CD4-positive, alpha-beta T cell (primary cell): ENCODE measurements at places on chromosomes 6 and 20. TPM values are rescaled to one million over a fixed set of nuclear protein-coding genes. Genes with fewer than 3 reads are reported as not detected.

- no peaks in the 10 kb centered on the region for H3K36me3 ChIP-seq
- no peaks in the 10 kb centered on the region for H3K4me1 ChIP-seq
Measured at GRCh38 chr6:168384045-168385036, 56.6 kb upstream of the SMOC2 start.

Gene FOXC1
- total RNA-seq, result not detected

Gene LY6G6D
- not detected for total RNA-seq

Gene OLIG3
- not detected for total RNA-seq

DNA sequence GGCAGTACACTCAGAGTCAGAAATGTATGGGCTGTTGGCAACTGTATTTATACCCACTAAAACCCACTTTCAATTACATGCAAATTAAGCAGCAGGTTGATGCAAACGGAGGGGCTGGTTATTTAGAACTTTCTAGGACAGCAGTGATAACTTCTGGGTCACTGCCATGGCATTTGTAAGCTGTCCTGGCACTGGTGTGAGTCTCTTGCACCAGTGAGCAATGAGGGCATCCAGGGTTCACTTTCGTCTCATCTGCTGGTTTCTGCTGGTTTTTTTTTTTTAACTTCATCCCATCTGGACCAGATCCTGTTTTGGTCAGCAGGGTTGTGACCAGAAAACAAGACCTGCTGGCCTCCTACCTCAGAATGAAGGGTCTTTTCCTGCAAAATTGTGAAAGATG is 49.2 kb downstream of the CDH26 start:
- H3K4me3 ChIP-seq, result no peak overlapping the region
- H3K27ac ChIP-seq, result no peak overlapping the region
- H3K4me1 ChIP-seq, result peaks cover 16% of the 10 kb centered on the region

DNA sequence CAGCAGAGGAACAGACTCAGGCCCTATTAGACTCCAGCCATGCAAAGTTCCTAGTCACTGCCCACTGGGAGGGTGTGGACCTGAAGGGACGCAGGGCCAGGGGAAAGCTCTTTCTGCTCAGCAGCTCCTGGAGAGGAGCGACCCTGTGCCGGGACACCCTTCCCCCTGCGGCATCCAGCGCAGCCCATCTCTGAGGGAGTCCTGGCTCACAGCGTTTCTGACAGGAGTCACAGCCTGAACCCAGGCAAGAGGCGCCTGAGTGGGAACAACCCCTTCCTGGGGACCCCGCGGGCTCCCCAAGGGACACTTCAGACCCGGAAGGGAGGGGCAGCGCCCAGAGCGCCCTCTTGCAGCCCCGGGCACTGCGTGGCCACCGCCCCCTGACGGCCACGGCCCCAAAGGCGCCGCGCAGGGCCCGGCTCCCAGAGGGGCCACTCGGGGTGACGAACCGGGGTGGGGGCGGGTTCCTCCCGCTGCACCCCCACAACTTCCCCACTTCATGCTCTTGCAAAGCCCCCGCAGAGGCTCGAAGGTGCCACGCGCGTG is 862 bp downstream of the UCKL1 start:
- DNase-seq, result no peak
- H3K4me1 ChIP-seq, result peaks cover 59% of the 10 kb centered on the region
- H3K36me3 ChIP-seq, result peaks cover 10% of the 10 kb centered on the region

Gene ADGB
- total RNA-seq, result not detected

Gene TRDN
- total RNA-seq, result not detected

Gene SLC17A9
- total RNA-seq, result 3.5 TPM

Gene DACT2
- total RNA-seq, result not detected

Gene DLL1
- total RNA-seq, result 7.2 TPM

DNA sequence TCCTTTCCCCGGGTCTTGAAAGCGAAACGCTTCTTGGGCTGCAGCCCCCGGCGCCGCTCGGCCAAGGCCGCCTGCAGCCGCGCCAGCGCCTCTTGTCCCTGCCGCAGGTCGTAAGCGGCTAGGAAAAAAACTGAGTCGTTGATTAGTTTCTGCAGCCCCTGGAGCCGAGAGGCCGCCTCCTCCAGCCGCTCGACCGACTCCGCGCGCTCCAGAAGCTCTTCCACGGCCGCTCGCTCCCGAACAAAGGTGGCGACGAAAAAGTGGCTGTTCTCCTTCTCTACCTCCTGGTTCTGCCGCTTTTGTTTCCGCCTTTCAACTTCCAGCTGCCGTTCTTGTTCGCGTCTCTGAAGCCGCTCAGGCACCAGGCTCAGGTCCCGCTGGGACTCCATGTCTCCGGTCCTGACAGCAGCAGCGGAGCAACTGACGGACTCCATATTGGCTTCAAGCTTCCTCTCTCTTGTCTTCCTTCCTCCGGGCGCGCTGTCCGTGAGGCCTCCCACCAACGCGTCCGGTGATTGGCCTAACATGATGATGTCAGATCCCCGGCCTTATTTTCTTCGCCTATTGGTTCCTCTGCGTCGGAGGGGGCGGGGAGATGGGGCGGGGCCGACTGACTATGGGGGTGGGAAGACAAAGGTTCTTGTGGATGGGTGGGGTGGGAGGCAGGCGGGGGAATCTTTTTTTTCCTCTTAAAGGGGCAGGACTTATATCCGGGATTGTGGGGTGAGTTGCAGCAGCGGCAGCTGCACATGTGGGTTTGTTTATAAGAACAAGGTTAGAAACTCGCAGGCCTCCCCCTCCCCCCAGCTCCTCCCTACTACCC is at the start of gene TBCC:
Gene TBCC (minus strand): TSS at position 464 of the 823 bp plus-strand sequence. CDS start 30 bp downstream, at position 434.
- peak within 1 kb of the TSS; percentile 96 for H3K4me3 ChIP-seq
- H3K27ac ChIP-seq, result peak within 1 kb of the TSS; percentile 89
- H3K36me3 ChIP-seq, result peaks cover 3% of the 10 kb centered on the region
- no peaks in the 10 kb centered on the region for H3K27me3 ChIP-seq
- peak; percentile 97 for DNase-seq

- H3K36me3 ChIP-seq, result no peaks in the 10 kb centered on the region
- H3K4me3 ChIP-seq, result no peak overlapping the region
- DNase-seq, result no peak
- no peak overlapping the region for H3K27ac ChIP-seq
- H3K27me3 ChIP-seq, result no peaks in the 10 kb centered on the region
- H3K4me1 ChIP-seq, result no peaks in the 10 kb centered on the region
Measured at GRCh38 chr6:137744877-137745276, 122.2 kb upstream of the TNFAIP3 start.

Gene TAGAP
- 245 TPM for total RNA-seq

DNA sequence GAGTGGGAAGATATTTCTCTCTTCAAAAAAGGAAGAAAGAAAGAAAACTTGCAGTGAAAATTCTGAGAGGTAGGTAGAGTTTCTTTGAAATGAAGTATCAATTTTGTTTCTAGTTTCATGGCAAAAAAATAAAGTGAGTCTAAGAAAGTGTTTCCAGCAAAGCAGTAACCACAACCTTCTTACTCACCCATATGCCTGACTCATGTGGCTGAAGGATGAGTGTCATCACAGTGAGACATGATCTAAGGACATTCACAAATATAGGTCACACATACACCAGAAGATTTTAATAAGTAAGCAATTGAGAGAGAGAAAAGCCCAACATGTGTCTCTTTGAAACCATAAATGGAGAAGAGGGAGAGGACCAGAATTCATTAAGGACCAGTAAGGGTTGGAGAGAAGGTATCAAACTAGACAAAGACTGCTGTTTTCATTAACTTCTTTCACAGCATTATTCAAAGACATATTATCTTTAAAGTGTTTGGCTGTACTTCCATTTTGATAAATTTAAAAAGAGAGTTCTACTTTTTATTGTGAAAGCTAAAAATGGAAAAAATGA is 169.5 kb downstream of the FRK start:
- H3K4me1 ChIP-seq, result no peaks in the 10 kb centered on the region
- no peaks in the 10 kb centered on the region for H3K36me3 ChIP-seq
- H3K4me3 ChIP-seq, result no peak overlapping the region
- DNase-seq, result no peak
- no peak overlapping the region for H3K27ac ChIP-seq
- no peaks in the 10 kb centered on the region for H3K27me3 ChIP-seq

- peaks cover 83% of the 10 kb centered on the region for H3K36me3 ChIP-seq
- DNase-seq, result no peak
- no peaks in the 10 kb centered on the region for H3K27me3 ChIP-seq
- no peak overlapping the region for H3K4me3 ChIP-seq
- H3K27ac ChIP-seq, result no peak overlapping the region
Measured at GRCh38 chr6:4125500-4125899, 9.9 kb downstream of the ECI2 start.

DNA sequence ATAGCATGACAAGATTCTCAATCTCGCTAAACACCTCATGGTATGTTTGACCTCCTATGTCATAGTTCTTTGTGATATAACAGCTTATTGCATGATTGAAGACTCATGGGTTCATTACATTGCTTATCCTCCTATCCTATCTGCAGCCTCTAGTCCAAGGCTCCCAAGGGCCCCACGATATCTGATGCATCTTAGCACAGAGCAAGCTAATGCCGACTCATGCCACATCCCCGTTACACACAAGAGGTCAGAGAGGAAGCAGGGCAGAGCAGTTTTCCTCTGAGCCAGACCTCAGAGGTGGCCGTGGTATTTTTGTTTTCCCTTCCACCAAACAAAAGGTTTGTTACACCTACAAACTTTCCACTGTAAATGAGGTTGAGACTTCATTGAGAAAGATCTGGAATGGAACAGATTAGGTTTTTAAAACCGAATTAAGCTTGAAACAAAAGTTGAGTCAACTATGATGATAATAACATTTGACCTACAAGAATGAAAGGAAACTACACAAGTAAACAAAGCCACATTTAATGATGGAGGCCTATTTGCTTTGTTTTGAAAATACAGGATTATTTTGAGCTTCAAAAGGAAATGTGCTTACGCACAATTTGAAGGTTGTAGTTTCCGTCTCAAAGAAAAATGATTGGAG is 133.9 kb upstream of the MYLIP start:
- no peak overlapping the region for H3K27ac ChIP-seq
- no peaks in the 10 kb centered on the region for H3K36me3 ChIP-seq
- H3K4me3 ChIP-seq, result no peak overlapping the region

Gene SYTL3
- 42.7 TPM for total RNA-seq

DNA sequence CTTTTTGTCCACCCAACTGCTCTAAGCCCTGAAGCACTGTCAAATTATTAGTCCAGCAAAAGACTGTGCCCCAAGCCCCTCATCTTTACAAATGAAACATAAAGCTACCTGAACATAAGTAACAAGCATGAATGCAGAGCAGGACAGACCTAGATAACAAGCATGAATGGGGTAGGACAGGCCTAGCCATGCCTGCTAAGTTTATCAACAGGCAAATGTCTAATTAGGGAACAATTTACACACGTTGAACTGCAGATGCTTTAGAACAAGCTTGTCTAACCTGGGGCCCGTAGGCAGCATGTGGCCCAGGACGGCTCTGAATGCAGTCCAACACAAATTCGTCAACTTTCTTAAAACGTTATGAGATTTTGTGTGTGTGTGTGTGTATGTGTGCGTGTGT is 13.6 kb downstream of the FBXO30 start:
- H3K36me3 ChIP-seq, result peaks cover 19% of the 10 kb centered on the region
- no peaks in the 10 kb centered on the region for H3K4me1 ChIP-seq
- H3K27me3 ChIP-seq, result no peaks in the 10 kb centered on the region
- DNase-seq, result no peak

Gene CITED2
- total RNA-seq, result 181 TPM

Gene BAG2
- 5.4 TPM for total RNA-seq

Gene GLO1
- total RNA-seq, result 24.1 TPM

DNA sequence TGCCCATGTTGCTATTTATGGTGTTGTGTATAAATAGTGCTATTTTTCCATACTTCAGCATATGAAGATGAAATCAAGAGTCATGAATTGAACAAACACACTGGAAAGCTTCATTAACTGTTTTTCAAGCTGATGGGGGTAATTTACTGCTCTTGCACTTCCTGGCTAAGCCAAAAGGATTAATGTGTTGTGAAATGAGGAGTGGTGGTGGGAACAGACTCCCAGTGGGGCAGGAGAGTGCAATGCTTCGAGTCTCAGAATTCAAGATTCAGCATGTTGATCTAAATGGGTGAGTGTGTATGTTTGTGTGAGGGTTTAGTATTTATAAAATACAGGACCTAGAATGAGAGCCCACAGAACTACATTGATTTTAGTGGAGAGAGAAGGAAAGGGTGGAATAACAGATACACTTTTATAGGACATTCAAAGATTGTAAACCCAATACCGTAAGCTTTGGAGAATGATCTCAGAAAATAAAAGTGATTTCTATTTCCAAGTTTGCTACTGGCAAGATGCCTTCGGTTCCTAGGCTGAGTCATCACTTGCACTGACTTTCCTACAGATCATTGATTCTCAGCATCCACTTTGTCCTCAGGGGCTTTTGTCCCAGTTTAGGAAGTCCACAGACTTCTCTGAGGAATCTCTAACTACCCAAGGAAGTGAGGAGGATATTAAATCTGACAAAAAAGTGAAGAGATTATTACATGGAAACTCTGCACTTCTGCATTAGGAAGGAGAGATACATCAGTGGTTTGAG is 303.6 kb downstream of the TRDN start:
- DNase-seq, result no peak
- H3K27ac ChIP-seq, result no peak overlapping the region
- H3K27me3 ChIP-seq, result no peaks in the 10 kb centered on the region

Gene MCCD1
- total RNA-seq, result not detected

Gene C20orf96
- total RNA-seq, result 2.4 TPM

Gene CNKSR3
- total RNA-seq, result not detected

DNA sequence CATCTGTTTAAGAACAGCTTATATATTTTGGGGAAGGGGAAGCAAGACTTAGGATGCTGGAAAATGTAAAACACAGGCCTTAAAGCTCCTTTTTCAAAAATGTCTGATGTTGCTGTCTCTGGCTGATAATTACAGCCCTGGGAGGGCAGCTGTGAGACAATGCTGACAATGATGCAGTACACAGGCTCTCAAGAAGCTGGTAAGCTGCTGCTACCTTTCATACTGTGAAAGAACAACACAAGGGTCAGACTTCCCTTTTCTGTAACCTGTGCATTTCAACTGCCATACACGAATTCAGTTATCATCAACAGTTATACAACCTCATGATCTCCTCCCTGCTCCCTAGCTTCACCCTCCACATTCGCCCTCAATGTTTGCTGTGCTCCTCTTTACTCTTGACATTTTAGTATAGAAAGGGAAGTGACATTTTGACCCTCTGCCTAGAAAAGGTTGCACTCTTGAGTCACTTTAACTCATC is 25.2 kb downstream of the MAP7 start:
- no peaks in the 10 kb centered on the region for H3K36me3 ChIP-seq
- no peak for DNase-seq
- peaks cover 14% of the 10 kb centered on the region for H3K4me1 ChIP-seq
- no peak overlapping the region for H3K27ac ChIP-seq
- H3K4me3 ChIP-seq, result no peak overlapping the region

GRCh38 chr6:149277621-149278020 is 39.9 kb upstream of the TAB2 start:
- no peaks in the 10 kb centered on the region for H3K36me3 ChIP-seq
- DNase-seq, result no peak
- peaks cover 10% of the 10 kb centered on the region for H3K4me1 ChIP-seq
- H3K27ac ChIP-seq, result no peak overlapping the region
- H3K27me3 ChIP-seq, result no peaks in the 10 kb centered on the region

Gene FAM50B
- total RNA-seq, result 2.8 TPM

Gene CYP39A1
- total RNA-seq, result not detected

DNA sequence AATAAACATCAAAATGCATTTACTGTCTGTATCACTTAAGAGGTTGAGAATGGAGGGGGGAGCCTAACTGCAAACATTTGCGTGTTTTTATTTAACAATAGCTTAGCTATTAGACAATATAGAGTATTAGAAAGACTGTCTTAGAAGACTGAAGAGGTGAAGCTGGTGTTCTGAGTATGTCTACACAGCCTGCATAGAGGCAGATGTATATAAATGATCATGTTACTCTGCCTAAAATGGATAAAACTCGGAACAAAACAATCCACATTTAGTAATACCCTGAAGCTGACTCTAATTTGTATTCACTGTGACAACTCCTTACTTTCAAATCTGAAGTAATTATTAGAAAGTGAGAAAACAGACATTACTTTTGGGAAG is 181.9 kb downstream of the GMPR start:
- H3K4me1 ChIP-seq, result peaks cover 41% of the 10 kb centered on the region
- no peak for DNase-seq
- H3K4me3 ChIP-seq, result peak overlapping the region; percentile 30
